ENCODE measurements at places on chromosomes 6 and 20. TPM values are rescaled to one million over a fixed set of nuclear protein-coding genes. Genes with fewer than 3 reads are reported as not detected.

The PTK7 gene
- 208 TPM for total RNA-seq

The TMEM181 gene
- 29.5 TPM for total RNA-seq

The CST1 gene
- 130 TPM for total RNA-seq

DNA sequence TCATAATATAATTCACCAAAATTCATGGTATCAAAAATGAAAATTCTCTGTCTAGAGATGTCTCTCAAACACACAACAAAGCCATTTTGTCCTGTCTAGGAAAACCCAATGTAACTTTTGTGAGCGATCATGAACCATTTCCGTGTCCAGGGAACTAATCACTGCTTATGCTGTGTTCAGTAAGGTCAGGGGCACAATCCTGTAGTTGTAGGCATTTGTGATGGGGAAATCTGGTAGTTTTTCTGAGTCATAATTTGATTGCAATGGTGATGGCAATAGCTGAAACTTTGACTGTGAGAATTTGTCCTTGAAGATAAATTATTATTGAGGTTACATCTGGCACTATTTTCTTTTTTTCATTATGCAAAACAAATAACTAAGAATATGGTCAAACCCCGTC is 21.0 kb upstream of the GCLC start:
- DNase-seq, result no peak

DNA sequence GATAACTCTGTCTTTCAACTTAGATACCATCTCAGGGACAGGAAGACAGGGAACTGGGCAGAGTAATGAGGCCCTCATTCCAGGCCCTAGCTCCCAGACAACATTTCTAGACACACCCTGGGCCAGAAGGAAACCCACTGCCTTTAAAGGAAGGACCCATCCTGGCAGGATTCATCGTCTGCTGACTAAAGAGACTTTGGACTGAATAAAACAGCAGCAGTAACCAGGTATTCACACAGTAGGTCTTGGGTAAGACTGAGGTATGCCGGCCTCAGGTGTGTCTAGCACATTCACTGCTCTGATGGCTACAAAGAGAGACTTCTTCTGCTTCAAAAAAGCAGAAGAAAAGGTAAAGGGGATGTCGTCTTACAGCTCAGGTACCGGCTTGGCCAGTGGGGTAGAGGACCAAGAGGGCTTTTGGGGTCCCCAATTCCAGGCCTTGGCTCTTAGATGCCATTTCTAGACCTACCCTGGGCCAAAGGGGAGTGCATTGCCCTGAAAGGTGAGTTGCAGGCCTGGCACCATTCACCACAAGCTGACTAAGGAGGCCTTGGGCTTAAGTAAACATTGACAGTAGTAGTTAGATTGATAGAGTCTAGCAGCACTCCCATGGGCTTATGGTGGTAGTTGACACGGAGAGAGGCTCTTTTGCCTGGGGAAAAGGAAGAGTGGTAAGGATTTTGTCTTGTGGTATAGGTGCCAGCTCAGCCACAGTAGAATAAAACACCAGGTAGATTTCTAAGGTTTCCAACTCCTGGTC is 13.4 kb downstream of the SNX14 start:
- no peak for DNase-seq

DNA sequence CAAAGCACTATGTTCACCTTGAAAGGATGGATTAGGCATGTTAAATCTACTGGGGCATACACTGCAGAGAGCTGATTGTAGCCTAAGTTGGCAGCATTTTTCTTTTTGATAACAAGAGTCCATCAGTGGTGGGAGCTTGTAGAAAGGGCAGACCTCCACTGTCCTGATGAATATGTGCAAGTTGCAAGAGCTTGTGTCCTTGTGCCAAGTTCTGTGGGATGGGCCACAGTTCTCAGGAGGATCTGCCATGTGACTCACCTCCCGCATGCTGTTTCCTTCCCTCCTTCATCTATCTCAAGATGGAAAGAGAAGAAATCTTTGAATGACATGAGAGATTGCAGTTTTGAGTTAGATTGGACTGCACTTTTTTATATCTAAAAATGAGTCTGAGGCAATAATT is 58.3 kb upstream of the GGTLC1 start:
- DNase-seq, result no peak

GRCh38 chr6:15365273-15365687 is 119.4 kb downstream of the JARID2 start:
- no peak for DNase-seq

DNA sequence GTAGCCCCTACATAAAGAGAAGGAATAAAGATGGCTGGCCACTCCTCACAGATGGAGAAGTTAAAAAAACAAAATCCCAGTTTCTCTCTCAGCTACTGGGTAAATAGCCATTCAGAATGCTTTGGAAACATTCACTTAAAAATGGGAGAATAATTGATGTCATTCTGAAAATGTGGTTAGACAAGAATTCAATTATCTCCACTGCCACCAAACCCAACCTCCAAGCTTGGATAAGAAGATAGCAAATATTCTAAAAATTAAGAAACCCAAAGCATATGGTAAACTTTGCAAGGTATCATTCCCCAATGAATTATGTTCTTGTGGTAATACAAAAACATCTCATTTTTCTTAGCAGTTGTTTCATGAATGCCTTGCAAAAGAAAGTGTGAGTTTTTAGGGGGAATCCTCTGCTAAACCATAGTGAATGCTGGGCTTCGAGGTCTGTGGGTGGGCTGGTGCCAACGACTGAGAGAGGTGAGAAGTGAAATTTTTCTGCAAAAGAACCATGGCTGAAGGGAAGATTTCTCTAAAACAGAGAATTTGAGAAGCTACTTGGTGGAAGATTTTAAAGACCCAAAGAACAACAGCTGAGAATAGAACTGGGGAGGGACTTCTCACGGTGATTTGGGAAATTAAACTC is 497.9 kb upstream of the JARID2 start:
- no peak for DNase-seq

DNA sequence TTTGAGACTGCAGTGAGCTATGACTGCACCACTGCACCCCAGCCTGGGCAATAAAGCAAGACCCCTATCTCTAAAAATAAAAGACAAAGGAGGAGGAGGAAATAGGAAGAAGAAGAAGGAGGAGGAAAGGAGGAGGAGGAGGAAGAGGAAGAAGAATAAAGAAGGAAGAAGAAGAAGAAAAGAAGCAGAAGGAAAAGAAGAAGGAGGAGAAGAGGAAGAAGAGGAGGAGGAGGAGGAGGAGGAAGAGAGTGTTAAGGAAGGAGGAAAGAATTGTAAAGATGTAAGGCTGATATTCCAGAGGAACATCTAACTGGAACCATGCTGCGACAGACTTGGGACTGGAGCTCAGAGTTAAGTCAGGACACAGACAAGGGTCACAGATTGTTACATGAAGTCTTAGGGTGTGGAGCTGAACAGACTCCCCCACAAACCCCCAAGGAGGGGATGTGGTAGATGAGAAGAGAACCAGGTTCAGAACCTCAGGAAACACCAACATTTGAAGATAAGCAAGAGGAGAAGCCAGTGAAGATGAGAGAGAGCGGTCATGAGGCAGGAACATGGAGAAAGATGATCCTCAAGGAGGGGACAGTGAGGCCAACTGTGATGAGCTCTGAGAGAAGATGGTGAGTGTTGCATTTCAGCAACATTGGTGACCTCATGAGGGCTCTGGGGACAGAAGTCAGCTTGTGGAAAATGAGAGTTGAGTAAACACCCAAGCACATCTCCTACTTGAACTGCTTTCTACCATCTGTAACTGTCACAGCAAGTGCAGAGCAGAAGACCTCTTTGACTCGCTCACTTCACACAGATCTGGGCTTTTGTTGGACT is 118.2 kb downstream of the CD164 start:
- DNase-seq, result no peak
